Activated T-helper 17 cell treated with anti-CD3 and anti-CD28 coated beads, Interleukin-2, amount 50 U/mL, for 72 hours (primary cell): ENCODE measurements at places on chromosomes 2 and 18.

DNA sequence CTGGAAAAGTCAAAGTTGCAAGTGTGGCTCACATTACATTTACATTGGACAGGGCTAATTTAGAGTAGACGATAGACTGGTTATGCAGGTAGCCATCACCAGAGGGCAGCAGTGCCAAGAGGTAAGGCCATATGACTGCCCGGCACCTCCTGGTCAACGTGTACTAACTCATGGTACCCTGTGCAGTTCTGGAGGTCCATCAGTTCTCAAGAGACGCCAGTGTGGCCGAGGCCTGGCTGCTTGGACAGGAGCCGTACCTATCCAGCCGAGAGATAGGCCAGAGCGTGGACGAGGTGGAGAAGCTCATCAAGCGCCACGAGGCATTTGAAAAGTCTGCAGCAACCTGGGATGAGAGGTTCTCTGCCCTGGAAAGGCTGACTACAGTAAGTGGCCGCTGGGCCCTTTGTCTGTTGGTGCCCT lies 65.8 kb upstream of the EML6 start:
- ATAC-seq, result no peak

- no peak for ATAC-seq
Measured at GRCh38 chr2:19738707-19739106, 163.1 kb downstream of the TTC32 start.

GRCh38 chr18:31554776-31555175 lies 36.9 kb upstream of the TTR start:
- no peak for ATAC-seq

DNA sequence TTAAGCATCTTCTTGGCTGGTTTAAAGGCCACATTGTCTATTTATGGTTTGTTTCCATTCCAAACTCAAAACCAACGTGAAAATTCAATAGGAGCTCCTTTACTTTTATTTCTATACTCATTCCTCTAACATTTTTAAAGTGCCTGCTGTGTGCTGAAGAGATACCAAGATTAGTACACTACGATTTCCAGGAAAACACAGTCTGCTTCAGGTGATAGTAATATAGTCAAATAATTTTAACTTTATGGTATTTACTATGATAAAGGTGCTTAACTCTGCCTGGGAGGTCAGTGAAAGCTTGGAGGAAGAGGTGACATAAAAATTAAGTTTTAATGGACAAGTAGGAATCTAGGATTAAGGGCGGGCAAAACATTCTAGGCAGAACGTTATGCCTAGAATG lies 121.4 kb downstream of the KIAA1328 start:
- ATAC-seq, result no peak

DNA sequence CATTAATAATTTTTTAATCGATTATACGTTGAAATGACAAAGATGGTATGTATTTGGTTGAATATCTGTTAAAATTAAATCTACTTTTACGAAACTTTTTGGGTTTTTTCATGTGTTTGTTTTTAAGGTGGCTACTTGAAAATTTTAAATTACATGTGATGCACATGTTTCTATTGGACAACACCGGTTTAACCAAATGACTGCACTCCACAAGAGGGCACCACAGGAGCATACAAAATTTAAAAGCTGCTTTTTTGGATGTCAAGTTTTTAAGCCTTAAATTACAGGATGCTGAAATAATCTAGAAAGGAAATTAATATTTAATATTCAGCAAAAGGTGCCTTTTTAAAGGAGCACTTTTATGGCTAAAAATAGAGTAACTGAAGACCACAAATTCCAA lies 98.7 kb downstream of the ACVR1 start:
- ATAC-seq, result no peak

GRCh38 chr2:181742922-181743722 lies 62.8 kb upstream of the NEUROD1 start:
- ATAC-seq, result no peak

GRCh38 chr2:63539416-63540162 lies 48.7 kb downstream of the WDPCP start:
- no peak for ATAC-seq

DNA sequence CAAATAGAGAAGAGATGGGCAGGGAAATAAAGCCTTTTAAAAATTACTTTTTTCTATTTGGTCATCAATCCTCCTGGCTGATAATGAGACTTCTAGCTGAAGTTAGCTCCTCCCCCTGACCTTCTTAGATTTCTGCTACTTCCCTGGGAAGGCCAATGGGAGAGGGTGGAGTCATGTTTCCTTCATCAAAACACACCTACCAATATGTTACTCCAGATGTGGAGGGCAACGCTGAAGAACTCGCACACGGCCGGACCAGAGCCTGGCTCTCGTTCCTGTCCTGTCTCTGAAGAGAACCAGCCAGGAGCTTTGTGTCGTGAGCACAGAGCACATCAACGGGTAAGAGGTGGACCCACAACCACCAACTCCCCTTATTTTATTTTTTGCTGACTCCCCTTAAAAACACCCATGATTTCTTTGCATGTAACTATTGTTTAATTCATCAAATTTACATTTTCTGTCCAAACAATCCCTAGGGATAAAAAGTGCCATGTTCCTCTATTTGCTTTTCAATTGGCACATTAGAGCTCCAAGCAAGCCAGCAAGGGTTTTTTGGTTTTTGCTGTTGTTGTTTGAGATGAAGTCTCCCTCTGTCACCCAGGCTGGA lies 94.9 kb downstream of the ADD2 start:
- no peak for ATAC-seq

- ATAC-seq, result no peak
Measured at GRCh38 chr2:152440460-152440859, 105.5 kb downstream of the FMNL2 start.

DNA sequence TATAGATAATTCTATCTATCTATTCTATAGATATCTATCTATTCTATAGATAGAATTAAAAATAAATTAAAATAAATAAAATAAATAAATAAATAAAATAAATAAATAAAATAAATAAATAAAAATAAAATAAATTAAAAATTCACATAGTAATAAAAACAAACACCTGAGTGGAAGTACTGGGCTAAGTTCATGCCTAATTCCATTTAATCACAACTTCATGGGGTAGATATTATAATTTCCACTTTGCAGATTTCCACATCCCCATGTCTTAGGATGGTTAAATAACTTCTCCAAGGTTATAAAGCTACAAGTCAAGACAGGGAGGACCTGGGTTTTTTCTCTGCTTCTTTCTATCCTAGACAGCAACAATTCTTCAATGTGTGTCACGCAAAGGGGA lies 261.4 kb upstream of the MEX3C start:
- no peak for ATAC-seq

- ATAC-seq, result no peak
Measured at GRCh38 chr2:60334610-60335009, 218.8 kb downstream of the BCL11A start.

- no peak for ATAC-seq
Measured at GRCh38 chr2:102179061-102179460, 7.8 kb upstream of the IL1RL2 start.
